Activated T-cell treated with anti-CD3 and anti-CD28 coated beads, Interleukin-2, amount 50 U/mL, for 1 hour (primary cell): ENCODE measurements at places on chromosomes 3 and 15.

DNA sequence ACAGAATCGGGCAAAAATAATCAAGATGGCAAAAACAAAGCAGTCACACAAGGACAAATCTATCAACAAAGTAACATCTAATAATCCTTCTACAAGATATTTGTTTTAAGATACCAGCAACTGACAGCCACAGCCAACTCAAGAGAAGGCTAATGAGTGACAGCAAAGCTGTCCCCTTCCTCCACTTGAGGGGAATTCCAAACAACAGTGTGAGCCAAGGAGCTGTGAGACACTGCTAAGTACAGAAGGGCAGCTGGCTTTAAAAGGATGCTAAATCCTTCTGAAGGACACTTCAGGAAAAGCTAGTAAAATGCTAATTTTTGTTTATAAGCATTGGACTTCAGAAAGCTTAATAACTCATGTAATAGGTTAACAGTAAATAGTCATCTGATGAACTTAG lies 120.3 kb upstream of the GOLGA8J start:
- DNase-seq = no peak

DNA sequence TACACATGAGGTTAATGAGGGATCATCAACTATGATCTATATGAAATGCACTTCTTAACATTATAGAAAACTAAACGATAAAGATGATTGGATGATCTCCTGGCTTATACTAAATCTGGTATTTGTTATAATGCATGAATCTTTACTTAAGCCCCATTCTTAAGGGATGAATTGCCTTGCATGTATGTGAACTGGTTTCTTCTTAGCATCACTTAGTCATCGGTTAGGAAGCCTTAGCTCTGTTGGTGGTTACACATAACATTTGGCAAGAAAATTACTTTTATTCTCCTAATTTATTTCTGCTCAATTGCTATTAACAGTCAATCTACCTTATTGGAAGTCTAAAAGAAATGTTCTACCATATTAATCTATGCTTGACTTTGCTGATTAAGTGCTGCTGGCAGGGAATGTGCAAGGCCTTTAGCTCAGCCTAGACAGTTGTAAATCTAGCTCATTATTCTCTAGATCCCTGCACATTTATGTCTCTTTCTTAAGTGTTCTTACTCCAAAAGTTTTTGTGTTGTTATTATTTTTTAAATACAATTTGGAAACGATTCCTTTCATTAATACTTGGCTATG lies 356.0 kb downstream of the ZPLD1 start:
- no peak for DNase-seq

DNA sequence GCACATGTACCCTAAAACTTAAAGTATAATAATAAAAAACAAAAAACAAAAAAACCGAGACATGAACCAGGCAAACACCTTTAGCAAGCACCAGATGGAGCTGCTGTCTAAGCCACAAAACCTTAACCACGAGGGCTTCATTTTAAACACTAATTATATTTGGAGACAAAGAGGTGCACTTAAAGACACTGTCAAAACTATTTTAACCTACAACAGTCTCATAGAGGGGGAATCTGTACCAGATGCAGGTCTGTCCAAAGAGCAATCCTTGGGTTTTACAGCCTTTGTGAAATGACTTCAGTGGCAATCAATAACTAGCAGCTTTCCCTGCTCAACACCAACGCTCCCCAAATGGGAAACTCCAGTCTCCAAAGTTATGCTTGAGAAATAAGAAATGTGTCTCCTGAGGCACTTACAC lies 115.7 kb upstream of the TSPAN3 start:
- DNase-seq = no peak

- no peak for DNase-seq
Observed at GRCh38 chr3:161691677-161692076, 195.1 kb downstream of the OTOL1 start.

- no peak for DNase-seq
Observed at GRCh38 chr3:71121429-71122167, 461.9 kb downstream of the FOXP1 start.

GRCh38 chr15:63900306-63900705 lies 66.6 kb upstream of the HERC1 start:
- DNase-seq = no peak

DNA sequence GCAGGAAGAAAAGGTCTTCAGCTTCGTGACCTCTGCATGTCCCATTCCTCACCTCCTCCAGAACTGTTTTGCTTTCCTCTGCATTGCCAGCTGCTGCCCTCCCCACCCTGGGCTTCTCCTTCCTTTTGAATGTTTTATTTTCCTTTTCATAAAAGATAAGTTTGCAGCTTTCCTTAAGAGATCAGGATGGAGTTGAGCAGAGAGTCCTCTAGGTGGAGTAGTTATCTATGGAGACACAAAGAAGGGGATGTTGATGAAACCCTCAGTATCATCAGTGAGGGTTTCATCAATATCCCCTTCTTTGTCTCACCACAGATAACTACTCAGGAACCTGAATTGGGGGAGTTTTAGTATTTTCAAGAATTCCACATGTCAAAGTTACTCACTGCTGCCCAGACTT lies 19.0 kb upstream of the SLC25A36 start:
- DNase-seq = no peak

GRCh38 chr15:72042865-72043264 lies 75.1 kb downstream of the MYO9A start:
- no peak for DNase-seq

GRCh38 chr15:73684581-73685455 lies 635 bp downstream of the CD276 start:
- DNase-seq = no peak

GRCh38 chr15:98799461-98800390 lies 151.4 kb downstream of the IGF1R start:
- no peak for DNase-seq

DNA sequence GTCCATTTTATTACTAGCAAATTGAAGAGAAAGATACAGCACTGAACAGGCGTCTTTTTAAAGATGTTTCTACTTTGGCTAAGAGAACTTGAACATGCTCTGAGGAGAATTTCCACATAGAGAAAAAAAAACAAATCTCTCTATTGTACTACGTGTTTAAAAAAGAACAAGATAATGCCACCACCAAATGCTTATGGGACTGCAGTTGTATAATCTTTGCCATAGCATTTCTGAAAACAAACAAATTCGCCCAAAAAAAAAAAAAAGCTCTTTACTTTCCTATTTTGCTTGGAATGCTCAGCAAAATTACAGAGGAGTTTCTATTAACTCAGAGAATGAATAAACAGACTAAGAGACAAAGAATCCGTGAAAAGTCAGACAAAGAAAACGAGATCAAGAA lies 114.2 kb downstream of the CNTN3 start:
- no peak for DNase-seq

GRCh38 chr15:93943586-93943985 lies 287.8 kb upstream of the MCTP2 start:
- DNase-seq = no peak

DNA sequence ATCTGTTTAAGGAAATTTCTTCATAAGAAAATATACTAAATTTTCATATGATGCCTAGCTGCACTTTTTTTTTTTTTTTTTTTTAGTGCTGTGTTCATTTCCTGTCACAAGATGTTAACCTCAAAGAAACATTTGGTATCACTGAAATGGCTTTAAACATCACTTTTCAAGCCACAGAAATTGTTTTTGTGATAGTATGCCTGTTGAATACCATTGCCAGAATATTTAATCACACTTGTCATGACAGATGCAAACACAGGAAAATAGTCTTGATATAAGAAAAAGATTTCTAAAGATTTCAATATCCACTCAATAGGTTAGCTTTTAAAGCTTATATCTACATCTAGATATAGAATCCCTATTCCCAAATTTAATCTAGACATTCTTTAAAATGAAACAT lies 608.5 kb upstream of the AGTR1 start:
- no peak for DNase-seq

GRCh38 chr3:143207338-143207961 lies 87.9 kb downstream of the CHST2 start:
- DNase-seq = no peak

- DNase-seq = no peak
Observed at GRCh38 chr15:58049520-58050227, 15.8 kb downstream of the ALDH1A2 start.

DNA sequence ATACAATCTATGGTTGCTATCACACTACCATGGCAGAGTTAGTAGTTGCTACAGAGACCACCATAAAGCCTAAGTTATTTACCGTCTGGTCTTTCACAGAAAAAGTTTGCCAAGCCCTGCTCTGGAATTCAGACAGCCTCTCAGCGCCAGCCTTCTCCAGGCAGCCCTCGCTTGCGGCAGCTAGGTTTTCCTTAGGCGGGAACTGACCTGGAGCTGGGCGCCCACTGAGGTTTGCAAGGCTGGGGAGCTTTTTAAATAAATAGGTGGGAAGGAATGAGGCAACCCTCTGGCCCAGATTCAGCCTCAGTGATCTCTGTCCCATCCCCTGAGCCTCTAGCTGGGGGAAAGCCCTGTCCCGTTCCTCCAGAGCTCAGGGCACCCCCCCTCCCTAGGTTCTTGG lies 1.2 kb downstream of the CTSH start:
- DNase-seq = no peak

- no peak for DNase-seq
Observed at GRCh38 chr3:27353221-27353620, 16.0 kb downstream of the NEK10 start.

DNA sequence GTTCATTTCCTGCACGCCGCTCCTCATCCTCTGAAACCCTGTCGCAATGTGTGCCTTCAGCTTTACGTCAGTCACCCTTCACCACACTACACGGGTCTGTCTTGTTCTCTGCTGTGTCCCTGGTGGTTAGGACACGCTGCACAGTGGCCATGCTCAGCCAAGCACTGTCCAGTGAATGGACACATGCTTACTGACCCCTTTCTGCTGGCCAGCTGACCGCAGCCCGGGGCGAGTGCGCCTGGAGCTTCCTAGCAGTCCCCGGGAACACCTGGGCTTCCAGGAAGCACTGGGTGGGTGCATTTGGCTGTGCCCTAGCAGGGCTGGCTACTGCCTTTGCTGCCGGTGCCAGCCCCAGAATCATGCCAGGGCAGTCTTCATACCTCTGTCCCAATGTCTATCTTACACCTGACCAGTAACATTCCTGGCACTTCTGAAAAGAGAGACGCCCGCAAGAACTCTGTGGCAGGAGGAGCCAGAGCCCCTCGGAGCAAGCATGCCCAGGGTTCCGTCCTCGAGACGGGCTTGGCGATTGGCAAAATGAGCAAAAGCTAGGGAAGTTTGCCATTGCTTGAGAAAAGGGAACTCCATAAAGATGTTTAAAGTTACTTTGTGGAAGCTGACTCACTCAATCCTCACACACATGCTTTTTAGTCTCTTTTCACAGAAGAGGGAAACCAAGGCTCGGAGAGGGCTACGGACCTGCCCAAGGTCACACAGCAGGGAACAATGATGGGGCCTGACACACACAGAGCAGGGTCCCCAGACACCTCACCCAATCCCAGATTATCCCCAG lies 15.7 kb upstream of the ZXDC start:
- DNase-seq = no peak

GRCh38 chr3:157585386-157585785 lies 82.2 kb upstream of the VEPH1 start:
- DNase-seq = no peak

- no peak for DNase-seq
Observed at GRCh38 chr3:69699183-69699582, 40.1 kb upstream of the MITF start.

- DNase-seq = no peak
Observed at GRCh38 chr3:53490459-53490968, 3.9 kb upstream of the CACNA1D start.

- DNase-seq = no peak
Observed at GRCh38 chr3:43686333-43686699, 4.4 kb upstream of the ABHD5 start.

- DNase-seq = no peak
Observed at GRCh38 chr15:60510006-60510405, 31.1 kb upstream of the ICE2 start.

GRCh38 chr15:66237513-66238235 lies 15.9 kb downstream of the MEGF11 start:
- no peak for DNase-seq

GRCh38 chr15:40942337-40942854 lies 10.9 kb upstream of the CHAC1 start:
- DNase-seq = no peak

DNA sequence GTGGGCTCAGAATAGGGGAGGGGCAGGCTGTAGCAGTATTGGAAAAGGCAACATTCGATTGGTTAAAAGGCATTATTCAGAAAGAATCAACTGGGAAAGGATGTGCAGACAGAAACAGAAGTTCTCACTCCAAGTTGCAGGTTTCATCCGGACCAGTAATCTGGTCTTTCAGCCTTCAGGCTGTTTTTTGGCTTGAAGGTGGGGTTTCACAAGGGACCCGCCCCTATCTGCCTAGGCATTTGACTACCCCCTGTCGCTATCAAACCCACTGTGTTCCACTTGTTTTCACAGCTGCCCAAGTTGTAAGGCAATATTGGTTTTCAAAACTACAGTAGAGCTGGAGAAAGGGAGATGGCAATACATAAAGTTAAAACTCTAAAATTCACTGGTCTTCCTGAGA lies 96.9 kb downstream of the VPS8 start:
- no peak for DNase-seq

DNA sequence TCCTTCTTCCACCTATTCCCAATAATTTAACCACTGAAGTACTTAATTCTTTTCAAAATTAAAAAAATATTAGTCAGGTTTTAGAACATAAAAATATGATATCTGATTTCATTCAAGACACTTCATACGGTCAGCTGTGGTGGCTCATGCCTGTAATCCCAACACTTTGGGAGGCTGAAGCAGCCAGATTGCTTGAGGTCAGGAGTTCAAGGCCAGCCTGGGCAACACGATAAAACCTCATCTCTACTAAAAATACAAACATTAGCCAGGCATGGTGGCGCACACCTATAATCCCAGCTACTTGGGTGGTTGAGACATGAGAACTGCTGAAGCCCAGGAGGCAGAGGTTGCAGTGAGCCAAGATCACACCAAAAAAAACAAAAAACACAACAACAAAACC lies 56.7 kb downstream of the NBEAL2 start:
- DNase-seq = no peak

GRCh38 chr3:67384760-67385397 lies 269.5 kb downstream of the SUCLG2 start:
- peak; percentile 30 for DNase-seq

GRCh38 chr15:88174571-88174970 lies 82.0 kb downstream of the NTRK3 start:
- DNase-seq = no peak

DNA sequence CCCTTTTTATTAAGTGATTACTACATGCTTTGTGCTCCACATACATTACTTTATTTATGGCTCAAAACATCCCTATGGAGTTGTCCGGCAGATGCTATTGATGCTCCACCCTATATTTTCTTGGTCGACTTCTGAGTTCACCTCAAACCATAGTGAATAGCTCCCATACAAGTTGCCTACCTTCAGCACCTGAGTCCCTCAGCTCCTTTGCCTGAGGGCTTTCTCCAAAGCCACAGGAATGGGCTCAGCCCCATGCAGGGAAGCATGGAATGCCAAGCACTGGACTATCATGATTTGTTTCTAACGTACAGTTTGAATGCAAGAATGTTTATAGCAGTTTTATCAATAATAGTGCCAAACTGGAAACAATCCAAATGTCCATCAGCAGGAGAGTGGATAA lies 124.8 kb upstream of the TNIK start:
- DNase-seq = no peak

GRCh38 chr3:54685213-54685612 lies 242.6 kb downstream of the LRTM1 start:
- no peak for DNase-seq
